ENCODE measurements at places on chromosomes 6 and 20.

DNA sequence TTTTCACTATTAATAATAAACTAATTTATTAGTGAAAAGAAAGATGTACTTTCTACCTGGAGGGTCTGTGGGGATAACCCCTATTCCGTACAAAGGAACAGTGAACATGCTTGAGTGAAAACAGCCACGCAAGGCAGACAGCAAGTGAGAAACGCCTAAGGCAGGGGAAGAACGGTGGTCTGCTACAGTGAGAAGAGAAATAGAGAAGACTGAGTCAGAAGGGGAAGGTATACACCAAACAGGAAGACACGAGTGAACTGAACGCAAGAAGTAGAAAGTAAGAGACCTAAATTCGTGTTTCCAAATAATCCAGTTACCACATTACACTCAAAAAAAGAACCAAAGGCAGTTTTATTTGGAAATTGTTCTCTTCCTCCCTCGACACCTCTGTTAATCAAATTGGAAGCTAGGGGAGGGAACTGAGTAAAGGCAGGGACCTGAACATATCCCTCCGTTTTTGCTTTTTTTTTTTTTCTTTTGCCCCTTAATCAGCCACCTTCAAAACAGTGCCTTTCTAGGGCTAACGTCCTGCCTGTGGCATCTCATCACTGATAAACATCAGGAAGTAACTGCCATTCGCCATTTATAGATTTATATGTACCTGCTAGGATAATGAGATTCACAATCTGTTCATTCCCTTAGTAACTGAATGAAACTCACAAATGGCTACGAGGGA, 48.9 kb downstream of the ATXN1 start:
- DNase-seq: no peak

DNA sequence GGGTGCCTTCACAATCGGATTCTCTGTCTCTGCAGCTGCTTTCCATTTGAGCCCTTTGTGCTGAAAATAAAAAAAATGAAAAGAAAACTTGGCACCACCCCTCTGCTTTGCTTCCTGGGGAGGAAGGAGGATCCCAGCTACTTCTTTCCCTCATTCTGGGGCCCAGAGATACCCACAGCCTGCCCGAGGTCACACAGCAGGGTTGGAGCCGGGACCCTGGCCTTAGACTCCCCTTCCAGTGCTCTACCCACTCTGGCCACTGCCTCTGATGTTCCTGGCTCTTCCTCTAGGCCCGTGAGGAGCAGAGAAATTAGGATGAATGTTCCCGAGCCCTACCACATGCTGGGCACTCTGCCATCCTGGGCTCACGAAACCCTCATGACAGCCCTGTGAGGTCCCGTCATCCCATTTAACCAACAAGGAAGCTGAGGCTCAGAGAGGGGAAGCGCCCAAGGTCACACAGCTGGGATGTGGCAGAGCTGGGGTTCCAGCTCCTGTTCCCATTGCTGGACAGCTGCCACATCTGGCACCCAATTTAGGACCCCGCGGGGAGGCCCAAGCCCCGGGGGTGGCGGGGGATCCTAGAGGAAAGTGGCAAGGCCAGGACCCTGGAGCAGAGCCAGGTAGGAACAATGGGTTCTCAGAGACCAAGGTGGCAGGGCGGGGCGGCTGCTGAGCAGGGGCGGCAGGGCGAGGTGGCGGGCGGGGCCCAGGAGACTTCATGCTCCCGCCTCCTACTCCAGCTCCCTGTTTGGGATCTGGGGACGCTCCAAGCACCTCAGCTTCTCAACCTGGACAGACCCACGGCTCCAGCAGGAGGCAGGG, 76.6 kb downstream of the CEBPB start:
- DNase-seq: no peak

GRCh38 chr6:40849546-40849945, 189.5 kb downstream of the UNC5CL start:
- no peak for DNase-seq

DNA sequence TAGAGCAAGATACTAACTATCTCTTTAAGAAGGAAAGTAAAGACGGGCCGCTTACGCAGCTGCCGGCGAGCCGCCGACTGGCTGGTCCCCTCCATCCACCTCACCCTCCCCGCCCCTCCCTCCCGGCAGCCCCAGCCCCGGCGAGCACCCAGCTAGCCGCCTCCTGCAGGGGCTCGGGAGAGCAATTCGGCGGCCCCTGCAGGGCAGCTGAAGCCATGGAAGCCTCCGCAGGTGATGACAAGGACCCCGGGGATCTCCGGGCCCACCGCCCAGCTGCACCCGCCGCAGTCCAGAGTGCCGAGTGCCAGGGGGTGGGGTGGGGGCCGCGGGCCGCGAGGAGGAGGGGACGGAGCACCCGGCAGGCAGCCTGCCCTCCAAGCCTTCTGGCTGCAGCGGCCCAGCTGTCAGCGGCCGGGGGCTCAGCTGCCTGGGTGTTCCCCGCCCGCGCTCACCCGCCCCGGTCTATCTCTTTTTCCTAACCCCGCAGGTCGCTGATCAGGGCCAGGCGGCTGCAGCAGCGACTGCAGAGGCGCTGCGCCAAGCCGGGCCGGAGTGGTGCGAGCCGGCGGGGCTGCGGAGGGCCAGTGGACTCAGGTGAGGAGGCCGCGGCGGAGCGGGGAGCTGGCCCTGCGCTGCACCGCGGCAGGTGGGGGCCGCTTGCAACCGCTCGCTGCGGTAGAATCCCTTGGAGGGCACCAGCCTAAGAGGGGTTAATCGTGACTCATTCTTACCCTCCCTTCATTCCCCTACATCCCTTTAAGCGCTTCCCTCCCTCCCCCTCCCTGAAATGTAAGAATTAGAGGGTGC, at the start of gene SNPH:
SNPH (plus strand) TSS at position 128 of the 807 bp plus-strand sequence. CDS start 29,946 bp downstream, outside the sequence.
- peak; percentile 75 for DNase-seq

DNA sequence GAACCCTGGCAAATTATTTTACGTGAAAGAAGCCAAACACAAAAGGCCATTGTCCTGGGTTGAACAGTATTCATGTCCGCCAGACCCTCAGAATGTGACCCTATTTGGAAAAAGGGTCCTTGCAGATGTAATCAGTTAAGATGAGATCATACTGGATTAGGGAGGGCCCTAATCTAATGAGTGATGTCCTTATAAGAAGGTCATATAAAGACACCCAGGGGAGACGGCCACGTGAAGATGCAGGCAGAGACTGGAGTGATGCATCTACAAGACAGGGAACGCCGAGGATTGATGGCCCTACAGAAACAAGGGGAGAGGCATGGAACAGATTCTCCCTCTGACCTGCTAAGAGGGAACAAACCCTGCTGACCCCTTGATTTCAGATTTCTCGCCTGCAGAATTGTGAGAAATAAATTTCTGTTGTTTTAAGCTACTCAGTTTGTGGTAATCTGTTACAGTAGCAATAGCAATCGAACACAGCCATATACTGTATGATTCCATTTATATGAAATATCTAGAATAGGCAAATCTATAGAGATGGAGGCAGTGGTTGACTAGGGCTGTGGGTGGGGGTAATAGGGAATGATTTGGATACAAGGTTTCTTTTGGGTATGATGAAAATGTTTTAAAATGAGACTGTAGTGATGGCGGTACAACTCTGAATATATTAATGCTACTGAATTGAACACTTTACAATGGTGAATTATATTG, 132.9 kb upstream of the NUP153 start:
- no peak for DNase-seq

DNA sequence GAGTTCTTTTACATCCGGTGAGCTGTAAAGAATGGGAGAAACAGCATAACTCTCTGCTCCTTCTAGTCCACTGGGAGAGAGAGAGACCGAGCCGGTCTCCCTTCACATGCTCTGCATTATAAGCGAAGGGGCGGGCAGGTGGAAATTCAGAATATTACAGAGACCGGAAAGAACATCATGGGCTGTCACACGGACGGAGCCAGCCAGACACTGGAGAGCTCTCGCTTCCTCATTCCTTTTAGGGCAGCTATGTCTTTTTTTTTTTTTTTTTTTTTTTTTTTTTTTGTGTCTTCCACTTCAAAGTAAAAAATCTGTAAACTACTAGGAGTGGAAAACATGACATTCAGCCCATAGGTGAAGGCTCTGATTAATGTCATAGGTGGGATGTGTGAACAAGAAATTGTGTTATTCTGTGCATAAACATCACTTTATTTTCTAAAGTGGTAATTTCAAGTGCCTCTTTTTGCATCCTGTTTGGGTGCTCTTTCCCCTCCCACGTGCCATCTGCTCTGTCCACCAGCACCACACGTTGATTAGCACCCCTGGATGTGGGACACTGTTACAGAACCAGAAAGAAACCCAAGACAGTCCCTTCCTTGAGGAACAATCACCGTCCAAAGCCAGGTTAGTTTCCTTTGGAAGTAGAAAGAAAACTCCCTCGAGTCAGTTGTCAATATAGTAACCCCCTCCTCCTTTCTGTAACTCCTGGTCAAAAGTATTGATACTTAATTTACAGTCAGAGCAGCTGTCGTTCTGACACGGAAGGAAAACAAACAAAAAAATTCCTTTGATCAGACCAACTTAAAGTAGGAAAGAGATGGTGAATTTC, at the start of gene TAGAP:
TAGAP (minus strand) TSS at position 93 of the 829 bp plus-strand sequence. CDS start 845 bp downstream, outside the sequence.
- peak; percentile 81 for DNase-seq

GRCh38 chr20:31685853-31686643, 36.6 kb downstream of the BCL2L1 start:
- no peak for DNase-seq

GRCh38 chr20:327186-328026, 2.1 kb downstream of the SOX12 start:
- peak; percentile 84 for DNase-seq

GRCh38 chr6:56927538-56928453, 27.1 kb upstream of the BEND6 start:
- DNase-seq: no peak

GRCh38 chr6:39982720-39983119, 48.5 kb upstream of the MOCS1 start:
- no peak for DNase-seq

DNA sequence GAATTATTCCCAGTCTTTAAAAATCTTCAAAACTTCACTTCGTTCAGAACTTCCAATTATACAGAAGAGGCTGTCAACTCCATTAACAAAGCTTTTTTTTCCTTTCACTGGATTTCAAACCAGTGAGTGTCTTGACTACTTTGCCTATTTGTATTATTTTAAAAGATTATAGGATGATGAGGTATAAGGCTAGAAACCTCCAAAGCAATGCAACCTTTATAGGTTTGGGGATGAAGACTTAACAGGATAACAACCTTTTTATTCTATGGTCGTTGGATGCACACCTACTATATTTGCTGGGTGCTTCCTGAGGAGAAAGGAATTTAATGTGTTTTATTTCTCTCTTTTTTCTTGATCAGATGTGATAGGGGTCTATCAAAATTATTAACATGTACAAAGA, 1.9 kb upstream of the OVOL2 start:
- DNase-seq: no peak

GRCh38 chr6:146583966-146584365, 14.8 kb upstream of the ADGB start:
- DNase-seq: no peak

GRCh38 chr6:3960754-3961361, 111.7 kb downstream of the FAM50B start:
- DNase-seq: no peak

DNA sequence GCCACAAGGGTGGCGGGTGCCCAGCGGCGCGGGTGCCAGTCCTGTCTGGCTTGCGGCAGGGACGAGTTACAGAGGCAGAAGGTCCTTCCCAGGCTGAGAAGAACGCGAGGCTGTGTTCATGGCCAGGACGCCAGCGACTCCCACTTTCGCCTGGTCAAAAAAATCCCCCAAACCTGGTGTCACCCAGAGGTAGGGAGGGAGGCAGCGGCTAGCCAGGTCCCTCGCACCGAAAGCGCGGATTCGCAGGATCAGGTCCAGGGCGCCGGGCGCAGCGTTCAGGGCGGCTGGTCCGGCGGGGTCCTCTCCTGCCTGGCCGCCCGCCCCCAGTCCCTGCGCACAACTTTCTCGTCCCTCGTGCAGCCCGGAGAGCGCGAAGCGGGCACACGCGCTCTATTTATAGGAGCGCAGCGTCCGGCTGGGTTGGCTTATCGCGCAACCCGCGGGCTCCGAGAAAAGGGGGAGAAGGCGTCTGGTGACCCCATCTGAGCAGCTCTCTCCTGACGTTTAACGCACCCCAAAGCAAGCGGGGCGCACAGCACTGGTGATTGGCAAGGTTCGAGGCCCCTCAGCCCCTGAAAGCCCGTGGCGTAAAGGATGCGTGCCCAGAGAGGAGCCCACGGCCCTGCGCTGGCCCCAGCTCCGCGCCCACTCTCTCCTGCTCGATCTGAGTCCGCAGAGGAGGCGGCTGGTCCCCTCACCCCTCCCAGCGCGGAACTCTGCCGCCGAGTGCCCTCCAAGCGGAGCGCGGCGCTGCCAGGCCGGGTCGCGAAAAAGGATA, 519 bp downstream of the CBLN4 start:
- DNase-seq: no peak

DNA sequence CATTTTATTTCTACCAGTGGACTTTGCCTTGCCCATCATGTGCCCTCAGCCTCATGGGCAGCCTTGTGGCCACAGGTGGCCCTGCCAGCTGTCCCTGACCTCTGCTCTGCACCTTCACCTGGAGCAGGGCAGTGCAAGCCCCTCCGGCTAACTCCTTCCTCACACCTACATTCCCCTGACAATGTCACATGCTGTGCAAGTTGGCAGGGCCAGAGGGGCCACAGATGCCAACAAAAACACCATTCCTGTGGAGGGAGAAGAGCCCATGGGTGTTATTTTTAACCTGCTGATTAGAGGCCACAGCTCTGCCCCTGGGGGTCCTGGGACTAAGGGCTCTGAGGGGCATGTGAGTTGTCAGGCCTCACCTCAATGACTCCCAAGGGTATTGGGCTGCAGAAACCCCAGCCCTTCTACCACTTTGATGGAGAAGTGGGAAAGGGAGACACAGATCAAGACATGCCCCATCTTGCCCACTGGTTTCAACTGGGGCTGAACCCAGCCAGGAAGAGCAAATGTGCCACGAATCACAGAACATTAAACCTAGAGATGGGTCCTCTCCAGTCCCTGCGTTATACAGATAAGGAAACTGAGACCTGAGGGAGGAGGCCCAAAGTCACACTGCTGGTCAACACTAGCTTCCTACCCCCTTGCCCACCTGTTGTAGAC, 65.0 kb downstream of the MRPL14 start:
- DNase-seq: no peak

DNA sequence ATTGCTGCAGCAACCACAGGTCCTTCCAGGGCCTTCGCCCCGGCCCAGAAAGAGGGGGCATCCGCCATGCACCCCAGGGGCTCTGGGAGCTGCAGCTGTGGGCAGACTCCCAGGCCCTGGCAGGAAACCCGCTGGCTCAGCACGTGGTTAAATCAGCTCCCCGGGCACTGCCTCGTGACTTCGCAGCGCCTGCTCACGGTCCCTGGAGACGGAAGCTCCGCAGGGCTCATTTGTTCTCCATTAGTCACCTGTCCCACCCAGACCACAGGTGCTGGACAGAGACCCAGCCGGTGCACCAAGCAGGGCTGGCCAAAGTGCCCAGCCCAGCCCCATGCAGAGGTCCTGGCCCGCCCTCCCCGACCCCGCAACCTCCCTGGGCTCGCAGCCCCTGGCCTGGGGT, 14.7 kb downstream of the KCNQ2 start:
- peak; percentile 4 for DNase-seq
